ENCODE measurements at places on chromosomes 11 and 22.

- no peak for DNase-seq
Observed at GRCh38 chr22:48827904-48828555, 999.6 kb downstream of the BRD1 start.

DNA sequence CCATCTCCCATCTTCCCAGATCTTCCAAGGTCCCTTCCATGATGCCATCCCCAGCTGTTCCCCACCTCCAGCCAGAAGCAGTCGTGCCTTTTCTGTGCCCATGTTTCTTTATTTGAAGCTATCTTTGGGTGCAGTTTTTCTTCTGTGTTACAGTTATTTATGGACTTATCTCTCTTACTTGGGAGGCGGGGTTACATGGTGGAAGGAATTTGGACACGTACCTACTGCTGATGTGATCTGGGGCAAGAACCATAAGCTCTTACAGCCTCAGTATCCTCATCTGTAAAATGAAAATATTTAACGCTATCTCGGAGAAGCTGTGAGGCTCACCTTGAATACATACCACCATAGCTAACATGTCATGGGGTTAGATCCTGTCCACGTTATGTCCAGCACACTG lies 98.9 kb downstream of the ZBTB16 start:
- no peak for DNase-seq

- DNase-seq: no peak
Observed at GRCh38 chr11:12111549-12112520, 1.4 kb downstream of the MICAL2 start.

DNA sequence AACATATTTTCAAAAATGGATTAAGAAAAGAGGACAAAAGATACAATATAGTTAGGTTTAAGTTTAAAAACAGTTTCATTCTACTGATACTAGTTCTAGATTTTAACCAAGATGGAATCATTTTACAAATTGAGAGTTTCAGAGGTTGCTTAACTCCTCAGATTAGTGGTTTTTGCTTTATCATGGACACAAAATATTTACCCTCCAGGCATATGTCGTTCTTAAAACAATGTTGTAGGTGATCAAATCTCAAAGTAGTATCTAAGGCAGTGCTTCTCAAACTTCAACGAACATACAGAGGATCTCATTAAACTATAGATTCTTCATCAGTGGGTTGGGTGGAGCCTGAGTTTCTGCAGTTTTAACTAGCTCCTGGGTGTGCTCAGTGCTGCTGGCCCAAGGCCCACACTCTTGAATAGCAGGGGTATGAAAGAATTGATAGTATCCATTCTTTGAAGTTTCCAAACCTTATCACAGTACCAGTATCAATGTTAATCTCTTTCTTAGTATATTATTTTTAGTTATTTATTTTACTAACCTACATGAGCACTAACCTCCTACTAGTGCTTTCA lies 48.0 kb downstream of the YAP1 start:
- DNase-seq: no peak

- DNase-seq: no peak
Observed at GRCh38 chr11:63508009-63508408, 2.1 kb downstream of the LGALS12 start.

GRCh38 chr11:61914471-61915171 lies 2.7 kb downstream of the RAB3IL1 start:
- DNase-seq: no peak

DNA sequence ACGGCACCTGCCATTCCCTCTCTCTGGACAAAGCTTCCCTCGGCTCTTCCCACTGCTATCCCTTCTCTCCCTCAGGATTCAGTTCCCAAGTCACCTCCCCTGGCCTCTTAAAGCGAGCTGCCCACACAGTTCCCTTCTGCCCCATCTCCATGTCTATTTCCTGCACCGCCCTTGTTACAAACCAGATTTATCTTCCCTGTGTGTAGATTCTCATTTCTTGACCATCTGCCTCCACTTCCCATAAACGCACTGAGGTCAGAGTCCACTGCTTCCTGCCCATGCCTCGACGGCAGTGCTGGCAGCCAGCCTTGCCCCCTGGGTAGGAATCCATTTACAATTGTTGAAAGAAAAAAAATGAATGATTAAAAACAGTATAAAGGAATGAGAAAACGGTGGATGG lies 11.6 kb upstream of the APOBEC3B start:
- DNase-seq: no peak

GRCh38 chr11:13896175-13896980 lies 66.1 kb upstream of the SPON1 start:
- no peak for DNase-seq

- no peak for DNase-seq
Observed at GRCh38 chr11:122814401-122814800, 23.9 kb upstream of the CRTAM start.

DNA sequence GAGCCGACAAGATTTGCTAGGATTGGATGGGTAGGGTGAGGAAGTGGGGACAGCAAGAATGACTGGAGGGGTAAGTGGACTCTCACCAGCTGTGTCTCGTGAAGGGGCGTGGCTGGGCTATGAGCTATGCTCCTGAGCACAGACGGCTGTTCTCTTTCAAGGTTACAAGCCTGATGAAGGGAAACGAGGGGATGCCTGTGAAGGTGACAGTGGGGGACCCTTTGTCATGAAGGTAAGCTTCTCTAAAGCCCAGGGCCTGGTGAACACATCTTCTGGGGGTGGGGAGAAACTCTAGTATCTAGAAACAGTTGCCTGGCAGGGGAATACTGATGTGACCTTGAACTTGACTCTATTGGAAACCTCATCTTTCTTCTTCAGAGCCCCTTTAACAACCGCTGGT lies 19.9 kb downstream of the F2 start:
- no peak for DNase-seq

- DNase-seq: no peak
Observed at GRCh38 chr22:19707347-19708290, 6.7 kb upstream of the SEPTIN5 start.

- no peak for DNase-seq
Observed at GRCh38 chr11:93861808-93862207, 11.4 kb upstream of the VSTM5 start.

DNA sequence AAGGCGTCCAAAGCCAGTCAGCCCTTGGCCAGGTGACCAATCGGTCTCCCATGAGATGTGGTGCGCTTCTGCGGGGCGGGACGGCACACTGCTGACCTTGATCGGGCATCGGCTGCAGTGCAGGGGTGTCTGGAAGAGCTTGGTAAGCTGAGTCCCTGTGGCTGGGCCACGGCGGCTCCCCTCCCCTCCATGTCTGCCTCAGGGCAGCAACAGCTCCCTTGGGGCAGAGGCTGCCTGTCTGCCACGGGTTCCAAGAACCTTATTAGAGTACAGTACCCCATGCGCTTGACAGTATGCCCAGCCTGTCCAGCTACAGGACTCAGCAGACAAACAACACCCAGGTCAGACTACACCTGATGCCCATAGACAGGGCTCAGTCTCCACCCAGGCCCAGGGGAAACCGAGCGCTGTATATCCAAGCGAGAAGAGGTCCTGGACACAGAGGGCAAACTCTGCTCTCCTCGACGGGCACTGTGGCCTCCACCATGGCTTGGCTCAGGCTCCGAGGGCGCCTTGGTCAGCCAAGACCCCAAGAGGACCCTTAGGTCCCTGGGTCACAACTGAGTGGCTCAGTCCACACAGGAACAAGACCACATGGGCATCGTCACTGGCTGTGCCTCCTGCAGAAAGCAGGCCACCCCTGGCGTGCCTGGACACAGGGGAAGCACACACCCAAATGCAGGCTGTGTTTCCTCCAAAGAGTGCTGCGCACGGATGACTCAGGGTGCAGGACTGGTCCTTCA lies 18.9 kb downstream of the TSPAN32 start:
- DNase-seq: no peak

DNA sequence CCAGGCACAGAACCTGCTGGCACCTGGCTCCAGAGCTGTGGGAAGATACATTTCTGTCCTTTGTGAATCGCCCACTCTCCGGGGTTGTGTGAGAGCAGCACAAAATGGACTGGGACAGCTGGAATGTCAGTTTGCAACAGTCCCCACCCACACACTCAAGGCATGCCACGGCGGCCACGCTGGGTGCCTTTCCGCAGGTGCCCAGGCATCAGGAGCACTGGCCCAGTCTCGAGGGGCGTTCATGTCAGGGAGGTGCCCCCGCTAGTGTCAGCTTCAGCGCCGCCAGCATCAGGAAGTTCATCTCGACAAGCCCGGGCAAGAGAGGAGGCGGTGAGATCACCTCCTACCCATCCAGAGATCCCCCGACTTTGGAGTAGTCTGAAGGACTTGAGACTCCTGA lies 2.1 kb downstream of the TP53AIP1 start:
- DNase-seq: no peak

DNA sequence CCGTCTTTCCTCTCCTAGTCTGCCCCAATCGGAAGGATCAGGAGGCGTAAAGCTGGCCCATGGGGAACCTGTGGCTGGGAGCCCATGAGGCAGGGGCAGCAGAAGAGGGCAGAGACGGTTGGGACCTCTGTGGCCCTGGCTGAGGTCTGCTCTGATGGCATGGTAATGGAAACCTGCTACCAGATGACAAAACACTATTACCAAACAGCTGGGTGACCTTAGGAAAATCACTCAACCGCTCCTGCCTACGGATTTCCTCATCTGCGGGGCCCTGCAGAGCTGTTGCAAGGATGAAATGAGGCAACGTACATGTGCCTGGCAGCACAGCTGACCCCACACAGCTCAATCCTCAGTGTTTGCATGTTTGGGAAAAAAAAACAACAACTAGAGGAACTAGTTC lies 4.6 kb downstream of the AP5B1 start:
- DNase-seq: no peak

- no peak for DNase-seq
Observed at GRCh38 chr11:73271936-73272679, at the start of gene P2RY6. TSS of gene P2RY6 (plus strand) at chr11:73272338. CDS start at chr11:73296519, 24,181 bp downstream.

DNA sequence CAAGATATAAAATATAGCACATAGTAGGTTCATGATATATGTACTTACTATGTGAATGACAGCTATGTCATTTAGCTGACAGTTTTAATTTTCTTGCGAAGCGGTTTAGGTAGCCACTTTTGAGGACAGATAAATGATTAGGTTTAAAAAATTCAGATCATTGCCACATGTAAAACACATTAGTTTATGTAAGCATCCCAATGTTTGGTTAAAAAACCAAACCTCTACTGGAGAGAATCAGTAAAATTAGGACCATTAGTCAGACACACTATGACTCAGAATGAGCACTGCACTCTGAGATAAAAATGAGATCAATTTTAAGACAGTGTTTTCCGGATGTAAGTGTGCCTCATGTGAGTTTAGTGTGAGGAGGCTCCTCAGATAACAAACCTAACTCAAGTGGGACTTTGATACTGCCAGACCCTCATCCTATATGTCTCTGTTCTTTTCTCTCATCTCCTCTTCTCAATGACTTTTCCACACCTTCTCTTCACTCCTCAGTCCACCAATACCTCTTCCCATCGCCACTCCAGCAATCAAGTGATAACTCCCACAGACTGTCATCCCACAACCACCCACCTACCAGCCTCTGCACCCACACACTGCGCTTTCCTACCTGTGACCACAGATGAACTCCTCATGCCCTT lies 6.8 kb upstream of the OR2AT4 start:
- no peak for DNase-seq

- no peak for DNase-seq
Observed at GRCh38 chr11:42576318-42576717, 735.5 kb upstream of the API5 start.

GRCh38 chr22:23793326-23793725 lies 6.6 kb downstream of the SMARCB1 start:
- no peak for DNase-seq

GRCh38 chr22:30602049-30602448 lies 4.9 kb upstream of the TCN2 start:
- no peak for DNase-seq

GRCh38 chr11:134901542-134901941 lies 489.5 kb upstream of the B3GAT1 start:
- no peak for DNase-seq

DNA sequence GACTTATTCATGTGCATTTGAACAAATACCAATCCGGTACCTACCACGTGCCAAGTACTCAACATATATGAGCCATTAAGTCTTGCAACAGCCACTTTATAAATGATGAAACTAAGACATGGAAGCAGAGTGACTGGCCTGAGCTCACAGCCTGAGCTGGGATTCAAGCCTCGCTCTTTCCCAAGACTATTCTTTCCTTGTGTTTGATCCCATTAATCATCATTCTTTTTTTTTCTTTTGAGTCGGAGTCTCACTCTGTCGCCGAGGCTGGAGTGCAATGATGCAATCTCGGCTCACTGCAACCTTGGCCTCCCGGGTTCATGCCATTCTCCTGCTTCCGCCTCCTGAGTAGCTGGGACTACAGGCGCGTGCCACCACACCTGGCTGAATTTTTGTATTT lies 119.3 kb downstream of the ABTB2 start:
- DNase-seq: no peak

- no peak for DNase-seq
Observed at GRCh38 chr11:128509621-128510389, 77.6 kb downstream of the ETS1 start.

DNA sequence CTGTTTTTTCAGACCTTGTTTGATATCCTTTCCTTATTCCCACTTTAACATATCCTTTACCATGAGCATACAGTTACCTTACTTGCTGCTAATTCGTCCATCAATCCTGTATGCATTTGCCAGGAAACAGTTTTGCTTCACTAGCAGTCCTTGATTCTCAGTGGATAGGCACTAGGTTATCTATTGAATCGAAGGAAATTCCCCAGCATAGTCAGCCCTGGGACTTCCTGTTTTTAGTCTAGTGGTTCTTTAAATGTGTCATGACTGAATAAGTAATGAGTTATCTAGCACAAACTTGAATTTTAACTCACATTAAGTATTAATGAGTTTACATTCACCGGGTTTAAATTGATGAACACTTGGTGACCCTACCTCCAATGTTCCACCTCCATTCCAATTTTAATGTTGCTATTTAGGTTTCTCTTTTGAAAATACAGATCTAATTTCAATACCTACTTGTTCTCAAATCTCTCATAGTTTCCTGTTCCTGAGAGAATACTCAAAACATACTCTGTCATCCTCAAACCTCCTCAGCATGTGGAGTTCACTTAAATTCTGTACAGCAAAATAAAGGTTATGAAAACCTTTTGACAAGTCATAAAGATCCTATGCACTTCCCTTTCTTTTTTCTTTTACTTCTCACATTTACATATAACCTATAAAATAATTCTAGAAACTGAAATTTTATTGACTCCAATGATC lies 1375.1 kb upstream of the TENM4 start:
- DNase-seq: no peak

- DNase-seq: no peak
Observed at GRCh38 chr11:76891285-76891684, 30.6 kb downstream of the ACER3 start.

DNA sequence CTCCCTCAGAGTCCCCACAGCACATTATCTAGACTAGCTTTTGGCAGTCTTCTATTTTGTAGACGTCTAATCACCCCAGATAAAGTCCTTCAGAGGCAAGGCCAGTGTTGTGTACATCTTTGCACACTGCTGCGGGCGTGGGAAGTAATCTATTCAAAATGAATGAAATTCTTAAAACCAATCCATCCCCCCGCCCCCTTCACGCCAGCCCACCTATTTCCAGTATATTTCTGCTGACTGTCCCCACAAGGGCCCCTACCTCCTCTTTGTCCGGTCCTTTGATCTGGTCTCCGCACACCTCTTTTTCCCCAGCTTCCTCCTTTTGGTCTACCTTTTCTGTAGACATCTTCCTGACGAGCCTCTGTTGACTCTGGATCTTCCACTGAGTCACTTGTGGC lies 375 bp downstream of the BSCL2 start:
- DNase-seq: no peak

GRCh38 chr11:1047595-1048156 lies 11.2 kb upstream of the MUC6 start:
- DNase-seq: no peak

GRCh38 chr11:122743949-122744348 lies 88.4 kb downstream of the UBASH3B start:
- peak; percentile 47 for DNase-seq
